ENCODE measurements at places on chromosomes 12 and 14. TPM values are rescaled to one million over a fixed set of nuclear protein-coding genes. Genes with fewer than 3 reads are reported as not detected.

RAB35 gene
- 26.0 TPM for total RNA-seq

HHIPL1 gene
- total RNA-seq: 13.1 TPM

ADAMTS20 gene
- total RNA-seq: not detected

CCDC197 gene
- not detected for total RNA-seq

CCDC196 gene
- total RNA-seq: not detected

Measured in articular chondrocyte of knee joint (primary cell).